ENCODE measurements at places on chromosomes 7 and 10.

GRCh38 chr7:380711-381210, 90.8 kb downstream of the FOXL3 start:
- DNase-seq = peak; percentile 26

DNA sequence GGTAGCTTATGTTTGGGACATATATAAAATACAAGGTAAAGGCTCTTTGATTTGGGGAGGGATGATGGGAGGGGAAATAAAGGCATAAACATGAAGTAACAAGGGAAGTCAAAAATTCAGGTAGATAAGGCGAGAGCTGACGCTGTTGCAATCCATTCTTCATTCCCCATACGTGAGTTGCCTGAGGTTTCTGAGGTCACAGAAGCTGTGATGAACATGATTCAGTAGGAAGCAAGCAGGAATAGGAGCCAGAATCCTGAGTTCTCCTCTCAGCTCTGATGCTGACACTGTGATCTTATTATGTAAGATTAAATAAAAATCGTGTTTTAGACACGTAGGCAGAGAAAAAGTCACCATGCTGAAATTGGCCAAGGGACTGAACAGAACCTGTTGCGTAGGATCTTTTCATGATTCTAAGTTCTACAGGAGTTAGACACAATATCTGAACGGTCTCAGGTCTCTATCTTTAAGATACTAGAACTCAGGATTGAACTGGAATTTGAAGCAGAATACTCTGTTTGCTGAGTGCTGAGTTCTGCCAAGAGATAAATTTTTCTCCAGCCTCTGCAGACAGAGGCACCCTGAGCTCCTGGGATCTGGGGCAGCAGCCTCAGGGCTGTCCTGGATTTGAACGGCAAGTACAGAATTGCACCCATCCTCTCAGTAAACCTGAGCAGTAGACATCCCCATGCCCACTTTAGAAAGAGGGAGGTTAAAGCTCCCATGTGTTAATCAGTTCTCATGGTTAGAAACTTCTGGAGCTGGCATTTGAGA, 21.0 kb downstream of the KLF6 start:
- no peak for DNase-seq

GRCh38 chr7:21426286-21427181, 1.3 kb upstream of the SP4 start:
- DNase-seq = no peak

DNA sequence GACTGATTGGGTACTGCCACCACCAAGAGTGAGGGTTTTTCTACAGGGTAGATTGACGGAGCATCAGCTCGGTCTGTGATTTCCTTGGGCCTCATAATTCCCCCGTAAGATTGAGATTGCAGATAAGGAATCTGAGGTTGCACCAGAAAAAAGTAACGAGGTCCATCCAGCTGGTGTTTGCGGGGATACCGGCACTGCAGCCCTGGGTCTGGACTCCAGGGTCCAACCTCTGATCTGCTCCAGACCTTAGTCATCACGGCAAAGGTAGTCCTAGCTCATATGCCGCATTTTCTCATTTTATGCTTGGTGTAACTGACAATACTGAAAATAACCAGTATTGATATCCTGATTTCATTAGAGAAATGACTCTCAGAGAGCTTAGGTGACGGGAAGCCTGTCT, 3.9 kb downstream of the CARD11 start:
- DNase-seq = no peak

DNA sequence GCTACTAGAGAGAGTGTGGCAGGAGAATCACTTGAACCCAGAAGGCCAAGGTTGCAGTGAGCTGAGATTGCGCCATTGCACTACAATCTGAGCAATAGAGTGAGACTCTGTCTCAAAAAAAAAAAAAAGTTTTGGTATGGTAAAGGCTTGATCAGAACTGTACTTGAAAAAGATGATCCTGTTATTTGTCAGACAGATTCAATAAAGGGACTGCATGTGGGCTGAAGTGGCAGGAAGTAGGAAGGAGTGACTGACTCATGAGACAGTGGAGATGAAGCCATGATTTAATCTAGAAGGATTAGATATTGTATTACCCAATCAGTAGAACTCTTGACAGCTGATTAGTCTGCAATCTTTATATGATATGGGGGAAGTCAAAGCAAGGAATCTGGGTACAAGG, 2.7 kb upstream of the TMEM254 start:
- no peak for DNase-seq

DNA sequence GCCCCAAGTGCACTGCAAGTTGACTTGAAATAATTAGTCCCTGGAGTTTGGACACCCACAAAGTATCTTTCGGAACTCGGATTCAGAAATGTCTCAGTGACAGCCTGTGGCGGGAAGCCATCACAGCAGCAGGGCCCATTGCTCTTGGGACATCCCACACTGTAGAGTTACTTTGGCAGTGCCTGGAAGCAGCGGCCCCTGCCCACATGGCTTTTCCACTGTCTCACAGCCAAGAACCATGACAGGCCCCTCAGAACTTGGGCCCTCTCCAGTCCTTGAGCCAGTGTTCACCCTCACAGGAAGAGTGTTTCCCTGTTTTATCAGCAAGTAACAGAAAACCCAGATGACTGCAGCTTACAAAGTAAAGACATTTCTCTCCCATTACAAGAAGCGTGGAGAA, 477.0 kb upstream of the GALNT17 start:
- no peak for DNase-seq

- no peak for DNase-seq
Observed at GRCh38 chr10:14879928-14880193, 1.2 kb downstream of the SUV39H2 start.

GRCh38 chr10:118570591-118570990, 24.9 kb downstream of the PRLHR start:
- DNase-seq = no peak

DNA sequence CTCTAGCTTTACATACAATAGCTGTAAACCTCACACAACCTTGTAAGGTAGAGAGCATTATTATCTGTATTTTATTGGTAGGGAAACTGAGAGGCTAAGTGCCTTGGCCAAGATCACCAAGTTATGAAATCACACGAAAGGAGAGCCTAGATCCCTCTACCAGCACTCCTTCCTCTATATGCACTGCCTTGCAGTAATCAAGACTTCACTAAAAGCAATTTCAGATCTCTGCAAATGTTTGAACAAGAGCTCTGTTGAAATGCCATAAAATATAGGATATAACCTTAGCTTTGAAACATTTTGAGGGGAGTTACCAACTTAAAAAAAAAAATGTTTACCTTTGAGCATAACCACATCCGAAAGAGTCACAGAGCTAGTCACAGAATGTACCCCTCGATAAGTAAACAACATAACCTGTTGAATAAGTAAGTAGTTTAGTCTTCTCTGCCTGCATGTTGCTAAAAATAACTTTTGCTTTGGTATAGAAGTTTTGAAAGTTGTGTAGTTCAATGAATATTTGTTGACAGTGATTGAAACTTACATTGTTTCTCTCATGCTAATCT, 709.4 kb downstream of the AUTS2 start:
- no peak for DNase-seq

- no peak for DNase-seq
Observed at GRCh38 chr10:87705339-87705738, 45.7 kb downstream of the PAPSS2 start.

DNA sequence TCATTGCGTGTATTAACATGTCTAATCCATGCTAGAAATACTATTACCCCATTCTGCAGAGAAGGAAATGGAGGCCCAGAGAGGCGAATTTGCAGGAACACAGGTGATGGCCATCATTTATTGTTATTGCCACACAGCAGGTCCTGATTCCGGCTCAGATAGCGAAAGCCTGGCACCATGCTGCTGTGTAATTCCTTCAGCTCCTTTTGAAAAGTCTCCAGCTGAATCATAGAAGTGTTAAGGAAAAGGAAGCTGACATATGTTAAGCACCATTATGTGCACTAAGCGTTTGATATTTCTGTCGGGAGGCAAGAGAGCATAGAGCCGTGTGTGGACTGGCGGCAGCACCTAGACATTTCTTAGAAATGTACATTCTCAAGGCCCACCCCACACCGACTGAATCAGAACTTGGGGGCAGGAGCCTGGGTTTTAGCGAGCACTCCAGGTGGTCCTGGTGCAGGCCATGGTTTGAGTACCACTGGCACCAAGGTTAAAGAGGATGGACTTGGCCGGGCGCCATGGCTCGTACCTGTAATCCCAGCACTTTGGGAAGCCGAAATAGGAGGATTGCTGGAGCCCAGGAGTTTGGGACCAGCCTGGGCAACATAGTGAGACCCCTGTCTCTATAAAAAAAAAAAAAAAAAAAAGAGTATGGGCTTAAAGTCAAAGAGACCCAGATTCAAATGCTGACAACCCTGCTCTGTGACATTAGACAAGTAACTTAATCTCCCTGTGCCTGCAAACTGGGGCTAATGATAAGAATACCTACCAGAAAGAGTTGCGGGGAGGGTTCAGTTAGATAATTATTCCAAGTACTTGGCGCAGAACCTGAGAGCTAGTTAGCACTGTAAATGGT, 52.2 kb downstream of the UNC5B start:
- DNase-seq = no peak

DNA sequence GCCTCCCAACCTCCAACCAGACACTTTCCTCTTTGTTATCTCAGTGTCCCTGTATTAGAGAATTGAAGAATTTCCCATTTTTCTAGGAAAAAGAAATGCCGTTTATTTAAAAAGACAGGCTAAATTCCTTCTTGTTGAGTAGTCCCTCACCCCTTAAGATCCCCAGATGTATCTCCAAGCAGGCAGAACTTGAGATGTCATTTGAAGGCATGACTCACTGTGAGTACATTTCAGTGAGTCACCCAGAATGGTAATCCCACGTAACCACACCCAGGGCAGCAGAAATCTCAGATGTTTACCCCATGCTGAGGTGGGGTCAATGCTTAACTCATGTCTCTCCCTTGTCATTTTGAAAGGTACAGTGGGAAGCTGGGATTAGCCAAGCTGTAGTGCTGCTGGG, 4.4 kb downstream of the ZNF655 start:
- no peak for DNase-seq

- DNase-seq = peak; percentile 33
Observed at GRCh38 chr10:103888113-103888841, 29.7 kb downstream of the STN1 start.

DNA sequence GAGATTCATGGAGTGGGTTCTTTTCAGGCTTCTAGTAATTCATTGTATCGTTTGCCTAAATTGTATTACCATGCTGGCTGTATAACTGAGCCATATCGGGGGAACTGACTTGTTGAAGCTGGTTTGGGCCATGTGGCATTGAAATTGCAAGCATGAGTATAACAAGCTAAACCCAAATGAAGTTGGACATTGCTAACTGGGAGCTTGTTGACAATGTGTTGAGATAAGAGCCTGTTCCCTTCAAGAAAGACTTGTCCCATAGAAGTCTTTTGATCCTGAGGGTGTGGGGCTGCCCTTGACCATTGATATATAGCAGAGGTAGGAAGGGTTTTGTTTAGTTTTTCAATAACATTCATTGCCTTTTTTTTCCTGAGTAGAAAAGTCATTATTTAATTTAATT, 156.0 kb downstream of the VTI1A start:
- DNase-seq = no peak

DNA sequence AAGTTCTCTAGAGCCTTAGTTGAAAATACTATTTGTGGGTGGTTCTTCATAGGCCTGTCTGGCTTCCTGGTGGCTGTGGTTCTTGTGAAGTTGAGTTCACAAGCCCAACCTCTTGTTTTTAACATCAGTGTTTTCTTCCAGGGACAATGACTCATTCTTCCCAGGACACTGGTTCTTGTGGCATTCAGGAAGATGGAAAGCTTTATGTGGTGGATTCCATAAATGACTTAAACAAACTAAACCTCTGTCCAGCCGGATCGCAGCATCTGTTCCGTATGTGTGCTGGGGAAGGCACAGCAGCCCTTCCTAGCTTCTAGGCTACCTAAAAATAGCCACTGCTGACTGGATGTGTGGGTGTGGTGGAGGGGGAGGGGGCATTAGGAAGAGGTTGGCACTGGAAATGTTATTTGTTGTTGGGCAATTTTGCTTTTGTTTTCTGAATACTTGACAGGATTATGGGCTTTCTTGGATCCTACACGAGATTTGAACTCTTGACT, 3.9 kb downstream of the LSMEM1 start:
- DNase-seq = no peak

GRCh38 chr10:15869935-15870334, 9.6 kb upstream of the MINDY3 start:
- no peak for DNase-seq

- DNase-seq = peak; percentile 36
Observed at GRCh38 chr7:14747701-14748100, 154.8 kb downstream of the DGKB start.

DNA sequence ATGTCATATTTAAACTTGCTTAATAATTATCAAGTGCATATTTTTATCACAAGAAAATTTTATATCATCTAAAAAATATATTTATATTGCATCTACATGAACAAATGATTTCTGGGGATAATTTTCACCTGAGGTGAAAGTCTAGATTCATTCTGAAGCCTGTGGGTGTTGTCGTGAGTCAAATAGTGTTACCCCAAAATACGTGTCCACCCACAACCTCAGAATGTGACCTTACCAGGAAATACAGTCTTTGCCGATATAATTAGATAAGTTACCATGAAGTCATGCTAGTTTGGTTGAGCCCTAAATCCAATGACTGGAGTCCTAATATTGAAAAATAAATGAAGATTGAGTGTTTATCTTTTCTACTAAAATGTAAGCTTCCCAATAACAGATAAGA, 203.0 kb upstream of the MDFIC start:
- DNase-seq = no peak

GRCh38 chr7:27046854-27047549, 48.8 kb downstream of the HOXA1 start:
- no peak for DNase-seq

GRCh38 chr10:18918532-18918931, 130.1 kb upstream of the MALRD1 start:
- DNase-seq = no peak

- no peak for DNase-seq
Observed at GRCh38 chr10:71761541-71762113, 11.7 kb downstream of the VSIR start.

GRCh38 chr10:49089152-49089551, 26.2 kb downstream of the VSTM4 start:
- no peak for DNase-seq

- peak; percentile 82 for DNase-seq
Observed at GRCh38 chr10:34814223-34814912, 728 bp downstream of the PARD3 start.

- peak; percentile 11 for DNase-seq
Observed at GRCh38 chr10:115417585-115418265, 324.6 kb downstream of the ATRNL1 start.

GRCh38 chr10:71463111-71463510, 66.4 kb downstream of the CDH23 start:
- DNase-seq = no peak

DNA sequence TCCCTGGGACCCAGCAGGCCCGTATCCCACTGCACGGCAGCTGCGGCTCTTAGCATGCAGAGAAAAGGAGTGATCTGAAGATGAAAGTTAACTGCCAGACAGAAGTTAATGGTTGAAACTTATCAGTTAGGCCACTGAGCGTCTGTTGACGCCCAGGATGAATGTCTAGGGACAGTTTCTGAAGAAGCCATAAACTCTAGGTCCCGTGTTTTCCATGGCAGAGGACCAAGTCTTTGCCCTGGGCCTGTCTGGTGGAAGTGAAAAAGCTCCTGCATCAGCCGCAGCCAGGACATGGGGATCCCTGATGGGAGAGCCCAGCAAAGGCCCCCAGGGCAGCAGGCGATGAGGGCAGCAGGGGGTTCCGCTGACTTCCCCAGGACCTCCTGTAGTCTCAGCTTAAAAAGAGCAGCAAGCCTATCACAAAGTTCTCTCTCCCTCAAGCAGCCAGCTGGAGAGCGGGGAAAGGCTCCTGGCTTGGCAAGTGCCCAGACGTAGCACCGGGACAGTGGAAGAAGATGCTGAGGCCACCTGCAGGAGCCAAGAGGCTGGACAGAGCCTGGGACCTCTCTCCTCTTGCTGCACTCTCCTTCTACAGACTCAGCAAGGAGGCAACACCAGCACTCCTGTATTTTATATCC, 79.6 kb downstream of the TNS3 start:
- DNase-seq = no peak

Data from D341Med (cell line).